ENCODE measurements at places on chromosomes 1 and 21.

- DNase-seq: no peak
Observed at GRCh38 chr1:151680391-151680790, 36.2 kb downstream of the CELF3 start.

DNA sequence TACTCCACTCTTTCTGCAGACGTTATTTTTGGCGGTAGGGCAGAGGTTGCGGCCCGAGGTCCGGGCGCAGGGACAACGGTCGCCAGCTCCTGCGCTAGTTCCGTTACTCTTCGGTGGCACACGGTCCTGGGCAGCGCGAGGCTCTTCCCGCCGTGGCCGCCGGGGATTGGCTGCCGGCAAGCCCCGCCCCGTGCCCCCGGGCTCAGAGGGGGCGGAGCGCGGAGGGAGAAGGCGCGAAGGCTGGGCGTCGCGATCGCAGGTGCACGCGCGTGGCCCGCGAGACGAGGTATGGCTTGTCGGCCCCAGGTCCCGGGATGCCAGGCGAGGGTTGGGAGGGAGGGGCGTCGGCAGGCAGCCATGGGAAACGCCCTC lies 518 bp upstream of the SHE start:
- DNase-seq: no peak

DNA sequence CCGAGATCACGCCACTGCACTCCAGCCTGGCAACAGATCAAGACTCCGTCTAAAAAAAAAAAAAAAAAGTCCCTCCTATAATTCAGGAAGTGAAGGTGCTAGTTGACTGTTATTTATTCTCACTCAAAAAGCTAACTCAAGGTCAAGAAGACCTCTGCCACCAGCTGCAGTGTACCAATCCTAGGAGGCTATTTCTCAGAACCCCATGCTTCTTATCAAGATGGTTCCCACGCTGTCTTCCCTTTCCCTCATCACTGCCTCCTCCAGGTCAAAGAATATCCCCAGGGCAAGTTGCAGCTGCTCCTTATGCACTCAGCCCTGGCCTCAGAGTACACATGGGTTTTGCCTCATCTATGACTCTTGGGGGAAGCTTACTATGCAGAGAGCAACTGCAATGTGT lies 53.6 kb downstream of the RERE start:
- no peak for DNase-seq

DNA sequence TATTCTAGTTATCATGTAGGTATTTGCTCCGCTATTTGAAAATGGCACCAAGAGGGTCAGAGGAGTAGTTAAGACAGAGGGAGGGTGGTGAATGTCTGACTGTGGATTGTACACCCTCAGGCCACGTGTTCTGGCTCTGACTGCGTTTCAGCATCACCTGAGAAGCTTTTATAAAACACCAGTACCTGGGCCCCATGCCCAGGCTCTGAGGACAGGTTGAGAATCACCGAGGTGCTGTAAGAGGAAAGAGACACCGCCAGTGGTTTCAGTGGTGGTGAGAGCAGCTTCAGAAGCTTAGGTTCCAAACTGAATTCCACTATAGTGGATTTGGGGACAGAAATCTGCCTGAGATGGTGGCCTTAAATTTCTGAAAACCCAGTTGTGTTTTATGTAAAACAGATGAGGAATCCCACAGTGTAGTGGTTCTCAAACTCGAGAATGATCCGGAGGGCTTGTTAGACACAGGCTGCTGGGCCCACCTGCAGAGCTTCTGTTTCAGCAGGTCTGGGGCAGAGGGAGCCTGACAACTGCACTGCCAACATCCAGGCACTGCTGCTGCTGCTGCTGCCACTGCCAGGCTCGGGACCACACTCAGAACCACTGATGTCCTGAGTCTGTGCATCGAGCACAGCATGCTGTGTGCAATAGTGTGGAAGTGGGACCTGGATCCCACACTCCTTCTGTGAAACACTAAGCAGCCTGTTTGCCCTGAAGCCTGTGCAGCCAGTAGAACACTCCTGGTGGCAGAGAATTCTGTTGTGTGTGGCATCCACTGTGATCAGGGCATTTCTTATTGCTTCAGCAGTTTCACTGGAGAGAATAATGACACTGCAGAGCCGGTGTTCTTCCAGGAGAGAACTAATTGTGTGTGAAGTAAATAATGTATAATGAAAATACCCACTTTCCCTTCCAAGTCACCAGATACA lies 98.7 kb downstream of the SUSD4 start:
- DNase-seq: no peak

DNA sequence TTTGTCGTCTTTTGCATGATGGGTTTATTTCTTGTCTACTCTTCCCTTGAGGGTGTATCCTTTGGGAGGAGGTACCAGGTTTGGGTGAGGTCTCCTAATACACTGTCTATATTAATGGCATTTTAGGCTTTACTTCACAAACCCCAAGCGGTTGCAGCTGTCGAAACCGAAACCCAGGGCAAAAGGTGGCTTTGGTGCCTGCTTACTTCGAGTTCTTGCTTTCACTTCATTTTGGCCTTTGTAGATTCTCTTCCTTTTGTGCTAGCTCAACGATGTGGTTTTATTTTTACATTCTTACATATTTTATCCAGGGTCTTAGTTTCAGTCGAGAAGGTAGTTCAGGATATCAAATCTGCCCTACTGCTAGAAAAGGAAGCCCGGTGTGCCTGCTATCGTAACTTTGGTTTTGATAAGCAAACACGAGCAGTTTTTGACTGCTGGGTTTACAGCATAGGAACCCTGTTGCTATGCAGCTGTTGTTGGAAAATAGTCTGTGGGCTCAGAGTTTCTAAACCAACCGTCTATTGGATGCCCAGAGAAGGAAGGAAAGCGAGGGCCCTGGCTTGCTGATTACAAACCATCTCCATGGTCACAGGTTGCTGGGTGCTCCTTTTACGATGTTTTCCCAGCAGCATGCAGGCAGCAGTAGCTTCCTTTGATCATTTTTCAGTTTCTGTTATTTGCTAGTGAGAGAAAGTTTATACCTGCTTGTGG lies 9.8 kb upstream of the TSPAN2 start:
- no peak for DNase-seq

DNA sequence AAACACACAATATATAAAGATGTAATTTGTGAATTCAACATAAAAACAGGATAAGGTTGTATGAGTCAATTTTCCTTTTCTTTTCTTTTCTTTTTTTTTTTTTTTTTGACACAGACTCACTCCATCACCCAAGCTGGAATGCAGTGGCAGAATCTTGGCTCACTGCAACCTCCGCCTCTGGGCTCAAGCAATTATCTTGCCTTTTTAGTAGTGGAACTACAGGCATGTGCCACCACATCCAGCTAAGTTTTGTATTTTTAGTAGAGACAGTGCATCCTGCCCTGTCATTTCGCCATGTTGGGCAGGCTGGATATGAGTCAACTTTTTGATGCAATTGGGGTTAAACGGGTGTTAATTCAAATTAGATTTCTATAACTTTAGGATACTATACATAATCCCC lies 10.3 kb upstream of the SPRR2B start:
- DNase-seq: no peak

DNA sequence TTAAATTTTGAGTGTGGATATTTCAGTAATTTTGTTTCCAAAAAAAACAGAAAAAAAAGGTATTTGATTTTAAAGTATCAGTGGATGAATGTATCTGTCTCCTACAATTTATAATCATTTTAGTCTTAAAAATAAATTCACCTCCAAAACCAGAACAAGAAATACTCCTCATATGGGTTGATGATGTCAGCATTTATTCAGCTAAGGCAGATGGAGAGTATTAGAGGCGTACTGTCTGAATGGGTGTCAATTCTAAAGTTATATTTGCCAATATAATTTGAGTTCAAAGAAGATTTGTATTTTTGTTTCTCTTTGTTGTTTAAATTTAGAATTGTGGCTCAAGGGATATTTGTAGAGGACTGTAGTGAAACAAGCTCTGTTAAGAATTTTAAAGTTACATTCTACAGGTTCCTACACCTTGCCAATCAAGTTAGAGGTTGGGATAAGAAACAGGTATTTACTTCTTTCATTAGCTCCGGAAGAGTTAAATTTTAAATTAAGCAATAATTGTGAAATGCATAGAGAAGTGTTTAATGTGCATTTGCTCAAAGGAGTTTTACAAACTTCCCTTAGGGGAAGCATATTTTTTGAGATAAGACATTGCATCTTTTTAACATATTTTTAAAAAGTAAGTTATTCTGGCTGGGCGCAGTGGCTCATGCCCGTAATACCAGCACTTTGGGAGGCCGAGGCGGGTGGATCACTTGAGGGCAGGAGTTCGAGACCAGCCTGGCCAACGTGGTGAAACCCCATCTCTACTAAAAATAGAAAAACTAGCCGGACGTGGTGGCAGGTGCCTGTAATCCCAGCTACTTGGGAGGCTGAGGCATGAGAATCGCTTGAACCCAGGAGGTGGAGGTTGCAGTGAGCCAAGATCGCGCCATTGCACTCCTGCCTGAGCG lies 1.2 kb downstream of the PLA2G4A start:
- DNase-seq: no peak

- no peak for DNase-seq
Observed at GRCh38 chr1:9164532-9164900, 35.6 kb upstream of the GPR157 start.

DNA sequence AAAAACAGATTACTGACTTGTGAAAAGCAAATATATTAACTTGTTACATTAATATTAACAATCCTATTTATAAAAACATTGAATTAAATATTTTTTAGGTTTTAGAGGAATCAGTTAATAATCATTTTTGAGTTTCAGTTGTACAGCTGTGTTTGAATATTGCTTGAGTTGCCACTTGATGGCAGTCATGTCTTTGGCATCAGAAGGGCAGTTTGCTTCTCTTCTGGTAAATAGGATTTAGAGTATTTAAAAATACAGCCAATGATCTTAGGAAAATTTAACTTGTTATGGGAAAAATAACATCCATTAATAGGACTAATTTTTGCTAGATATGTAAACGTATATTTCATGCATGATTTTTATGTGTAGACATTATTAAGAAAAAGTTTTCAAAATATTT lies 234.1 kb downstream of the NCAM2 start:
- no peak for DNase-seq

GRCh38 chr1:94395748-94396309 lies 22.4 kb upstream of the ABCD3 start:
- DNase-seq: no peak

DNA sequence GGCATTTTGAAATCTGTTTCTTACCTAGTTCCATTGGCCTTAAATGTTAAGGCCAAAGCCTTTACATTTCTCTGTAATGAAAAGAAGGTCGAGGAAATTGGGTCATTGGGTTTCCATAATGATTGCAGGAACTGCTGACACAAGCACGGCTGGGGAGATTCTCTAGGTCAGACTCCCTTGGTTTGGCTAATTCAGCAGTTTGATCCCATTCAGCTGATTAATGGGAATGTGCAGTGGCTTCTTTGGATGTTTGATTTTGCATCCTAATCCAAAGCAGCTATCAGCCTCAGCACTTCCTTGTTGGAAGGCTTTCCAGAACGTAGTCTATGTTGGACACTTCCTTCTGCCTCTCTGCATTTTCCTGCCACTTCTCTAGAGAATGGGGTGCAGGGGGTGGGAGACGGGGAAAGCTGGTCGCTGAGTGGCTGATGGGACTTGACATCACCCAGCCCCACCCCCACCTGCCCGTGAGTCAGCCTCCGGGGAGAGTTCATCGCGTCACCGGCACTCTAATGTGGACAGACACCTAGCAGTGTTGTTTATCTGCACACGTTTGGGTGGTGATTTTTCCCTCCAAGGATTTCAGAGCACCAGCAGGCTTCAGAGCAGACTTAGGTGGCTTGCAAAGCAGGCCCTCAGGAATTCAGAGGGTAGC lies 5.4 kb downstream of the PSEN2 start:
- no peak for DNase-seq

GRCh38 chr1:202697038-202697437 lies 13.2 kb downstream of the SYT2 start:
- DNase-seq: no peak

DNA sequence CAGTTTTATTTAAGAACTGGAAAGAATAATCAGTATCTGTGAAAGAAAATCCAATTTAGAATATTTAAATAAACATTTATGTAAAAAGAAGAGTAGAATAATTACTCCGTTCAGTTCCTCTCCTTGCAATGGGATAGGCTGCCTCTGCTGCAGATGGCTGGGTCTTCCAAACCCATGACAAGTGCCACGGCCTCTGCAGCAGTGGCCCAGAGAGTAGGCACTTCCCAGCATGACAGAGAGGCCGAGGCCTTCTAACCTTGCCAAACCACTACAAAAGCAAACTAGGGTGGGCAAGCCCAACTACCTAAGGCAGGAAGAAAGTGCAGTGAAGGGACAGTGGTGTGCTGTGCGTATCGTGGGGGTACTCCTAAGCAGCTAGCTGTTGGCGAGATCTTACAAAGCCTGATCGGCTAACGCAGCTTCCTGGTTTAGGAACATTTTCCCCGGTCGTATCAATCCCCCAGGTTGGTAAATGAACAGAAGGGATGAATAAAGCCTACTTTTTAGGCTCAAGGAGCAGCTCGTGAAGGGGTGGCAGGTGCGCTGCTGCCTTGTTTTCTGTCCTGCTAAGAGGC lies 14.5 kb downstream of the ICMT start:
- no peak for DNase-seq
